ENCODE measurements at places on chromosomes 1 and 21.

- DNase-seq = no peak
Measured at GRCh38 chr1:164228928-164229327, 330.1 kb upstream of the PBX1 start.

- DNase-seq = no peak
Measured at GRCh38 chr1:109193653-109194590, 19.8 kb upstream of the SARS1 start.

DNA sequence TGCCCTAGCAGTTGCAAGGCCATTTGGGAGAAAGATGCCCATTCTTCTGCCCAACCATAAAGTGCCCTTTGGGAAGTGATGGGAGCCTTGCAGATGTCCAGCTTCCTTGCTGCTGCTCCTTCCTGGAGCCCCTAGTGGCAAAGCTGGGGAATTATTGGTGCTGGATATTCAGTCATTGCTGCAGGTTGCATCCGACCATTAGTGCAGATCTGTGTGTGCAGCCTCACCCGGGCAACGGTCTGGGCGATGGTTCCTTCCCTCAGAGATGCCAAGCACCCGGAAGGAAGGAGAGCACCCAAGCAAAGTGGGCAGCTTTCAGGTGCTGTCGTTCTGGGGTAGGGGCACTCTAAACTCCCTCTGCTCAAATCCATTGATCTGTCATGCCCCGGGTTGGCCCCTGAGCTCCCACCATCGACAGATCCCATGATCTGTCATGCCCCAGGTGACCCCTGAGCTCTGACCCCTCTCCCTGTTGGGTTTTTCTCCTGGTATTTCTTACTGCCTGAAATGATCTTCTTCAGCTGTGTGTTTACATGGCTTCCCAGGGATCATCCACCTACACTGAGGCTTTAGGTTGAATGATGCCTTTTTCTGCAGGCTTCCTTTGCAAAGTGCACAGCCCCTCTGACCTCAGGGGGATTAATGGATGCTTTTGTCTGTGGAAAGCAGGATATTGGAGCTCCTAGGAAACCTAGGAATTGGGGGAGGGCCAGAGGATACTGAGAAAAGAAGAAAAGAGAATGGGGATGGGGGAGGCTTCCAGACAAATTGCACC, 467.5 kb downstream of the PTPRU start:
- DNase-seq = no peak

GRCh38 chr1:146039844-146040194, 18.3 kb upstream of the HJV start:
- no peak for DNase-seq

DNA sequence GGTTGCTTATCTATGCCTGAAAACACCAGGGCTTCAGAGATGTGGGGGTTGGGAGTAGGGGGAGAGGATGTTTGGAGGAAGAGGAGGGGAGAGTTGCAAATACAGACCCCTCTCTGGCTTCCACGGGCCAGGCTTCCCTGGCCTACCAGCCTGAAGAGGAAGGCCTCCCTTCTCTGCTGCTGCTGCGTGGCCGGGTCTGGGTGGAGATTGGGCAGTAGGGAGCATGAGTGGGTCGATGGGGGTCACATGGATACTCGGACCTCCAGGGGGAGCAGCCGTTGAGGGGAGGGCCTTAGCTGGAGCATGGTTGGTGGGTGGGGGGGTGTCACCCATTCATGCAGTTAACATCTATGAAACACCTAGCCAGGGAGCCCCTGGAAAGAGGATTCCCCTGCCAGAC, 1.5 kb downstream of the RORC start:
- DNase-seq = no peak

DNA sequence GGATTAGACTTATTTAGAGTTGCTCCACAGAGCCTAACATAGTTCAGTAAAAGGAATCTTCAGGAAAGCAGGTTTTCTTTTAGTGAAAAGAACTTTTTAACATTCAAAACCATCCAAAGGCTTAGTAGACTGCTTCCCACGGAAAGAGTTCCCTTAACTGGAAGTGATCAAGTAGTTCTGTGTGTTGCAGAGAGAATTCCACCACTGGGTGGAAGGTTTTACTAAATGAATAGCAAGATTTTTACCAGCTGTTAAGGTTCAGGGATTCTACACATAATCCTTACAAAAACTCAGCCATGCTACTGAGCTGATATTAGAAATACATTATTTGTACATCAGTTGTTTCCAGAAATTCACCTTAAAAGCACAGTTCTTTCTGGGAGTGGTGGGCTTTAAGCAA, 119.7 kb downstream of the GDAP2 start:
- no peak for DNase-seq

DNA sequence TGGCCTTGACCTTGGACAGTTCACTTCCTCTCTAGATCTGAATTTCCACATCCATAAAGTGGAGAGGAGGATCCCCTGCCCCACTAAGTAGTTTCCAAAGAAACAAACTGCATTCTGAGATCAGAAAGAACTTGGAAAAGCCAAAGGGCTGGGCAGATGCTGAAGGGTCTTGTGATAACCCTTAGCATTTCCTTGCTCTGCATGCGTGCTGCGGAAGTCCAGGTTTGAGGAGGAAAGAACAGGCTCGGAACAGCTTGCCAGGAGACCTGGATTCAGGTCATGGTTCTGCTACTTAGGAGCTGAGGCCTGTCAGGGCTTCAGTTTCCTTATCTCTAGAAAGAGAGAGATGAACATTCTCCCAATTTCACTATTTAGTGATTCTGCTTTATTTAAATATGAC, 27.2 kb downstream of the IGFN1 start:
- no peak for DNase-seq

DNA sequence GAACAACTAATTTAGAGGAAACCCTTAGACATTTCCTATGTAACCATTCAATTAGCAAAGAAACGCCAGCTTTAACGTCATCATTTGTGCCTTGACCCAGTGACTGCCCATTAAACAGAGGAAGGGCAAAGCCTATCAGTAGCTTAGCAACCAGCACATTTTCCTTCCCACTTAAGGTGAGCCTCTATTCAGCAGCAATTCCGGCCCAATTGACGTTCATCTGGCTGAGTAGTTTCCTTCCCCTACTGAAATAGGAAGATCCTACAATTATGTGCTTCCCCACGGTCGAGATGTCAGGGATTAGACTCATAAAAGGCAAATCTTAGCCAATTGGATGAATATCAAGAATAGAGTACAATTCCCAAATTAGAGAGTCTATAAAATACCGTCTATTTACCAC, 482.1 kb upstream of the ADAMTS5 start:
- no peak for DNase-seq

DNA sequence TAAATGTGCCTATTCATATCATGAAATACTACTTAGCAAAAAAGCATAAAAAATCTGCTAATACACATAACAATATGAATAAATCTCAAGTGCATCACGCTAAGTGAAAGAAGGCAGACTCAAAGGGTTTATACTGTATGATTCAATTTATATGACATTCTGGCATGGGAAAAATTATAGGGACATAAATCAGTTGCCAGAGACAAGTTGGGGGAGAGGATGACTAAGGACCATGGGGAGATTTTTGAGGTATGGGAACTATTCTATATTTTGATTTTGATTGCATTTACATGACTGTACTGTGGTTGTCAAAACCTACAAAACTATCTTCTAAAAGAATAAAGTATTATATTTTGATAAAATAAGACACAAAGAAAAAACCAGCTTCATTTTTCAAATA, 650.3 kb upstream of the NR5A2 start:
- no peak for DNase-seq

GRCh38 chr1:11355559-11356475, 82.8 kb downstream of the UBIAD1 start:
- DNase-seq = no peak

DNA sequence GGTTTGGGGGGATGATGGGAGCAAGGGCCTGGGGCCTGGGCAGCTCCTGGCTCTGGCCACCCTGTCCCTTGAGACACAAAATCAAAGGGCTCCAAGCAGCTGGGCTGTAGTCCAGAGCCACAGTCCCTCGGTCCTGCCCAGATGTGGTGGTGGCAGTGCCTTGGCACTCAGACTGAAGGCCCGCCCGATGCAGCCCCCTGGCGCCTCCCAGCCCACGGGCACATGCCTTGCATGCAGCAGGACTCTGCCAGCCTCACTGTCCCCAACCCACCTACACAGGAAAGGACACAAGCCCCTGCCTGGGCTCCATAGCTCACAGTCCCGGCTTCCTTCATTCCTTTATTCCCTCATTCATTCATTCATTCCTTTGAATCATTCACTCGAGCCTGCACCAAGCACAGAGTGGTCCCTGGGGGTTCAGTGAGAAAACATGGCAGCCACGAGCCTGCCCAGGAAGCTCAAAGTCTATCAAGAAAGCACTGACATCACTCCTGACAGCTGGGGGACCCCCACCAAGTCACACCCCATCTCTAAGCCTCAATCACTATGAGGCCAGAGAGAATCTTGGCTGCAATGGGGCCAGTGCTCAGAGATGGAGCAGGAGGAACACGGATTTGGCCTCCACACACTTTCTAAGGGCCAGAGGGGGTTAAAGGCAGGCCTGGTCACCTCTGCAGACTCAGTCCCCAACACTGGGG, 5.8 kb downstream of the SDC3 start:
- no peak for DNase-seq

GRCh38 chr21:36260030-36260787, 59.8 kb upstream of the MORC3 start:
- DNase-seq = no peak

DNA sequence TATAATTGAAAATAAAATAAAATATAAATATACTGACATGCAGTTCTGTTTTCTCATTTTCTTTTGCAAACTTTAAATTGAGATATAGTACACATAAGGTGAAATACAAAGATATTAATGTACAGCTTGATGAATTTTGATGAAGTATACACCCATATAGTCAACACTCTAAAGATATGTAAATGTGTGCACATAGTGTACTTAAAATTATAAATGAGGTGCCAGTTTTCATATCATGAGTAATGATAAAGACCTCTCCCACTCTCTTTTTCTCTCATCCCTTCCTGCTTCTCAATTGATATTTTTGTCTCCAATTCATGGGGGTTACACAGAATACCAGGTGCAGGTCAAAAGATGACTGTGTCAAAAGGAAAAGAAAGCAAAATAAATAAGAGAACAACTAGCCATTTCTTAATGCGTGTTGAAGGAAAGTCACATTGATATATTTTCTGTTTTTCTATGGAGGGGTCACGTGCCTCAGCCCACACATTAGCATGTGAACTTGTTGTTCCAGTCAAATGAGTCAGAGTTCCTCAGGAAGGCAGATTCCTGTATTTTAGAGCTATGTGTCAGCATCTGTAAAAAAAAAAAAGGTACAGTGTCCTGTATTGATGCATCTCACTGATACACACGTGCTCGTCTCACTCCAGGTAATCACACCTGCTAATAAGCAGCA, 64.3 kb upstream of the HOOK1 start:
- no peak for DNase-seq
